Stomach (tissue), 19 donors: ENCODE measurements at places on chromosomes 2 and 18.

GRCh38 chr2:45173513-45173912 lies 164.3 kb upstream of the SIX2 start:
- no peak for DNase-seq

GRCh38 chr2:220880623-220881596 lies 691.2 kb downstream of the EPHA4 start:
- no peak for DNase-seq

GRCh38 chr2:157875641-157876065 lies 477 bp downstream of the ACVR1 start:
- peak; percentile 85 for DNase-seq

GRCh38 chr18:26429535-26430226 lies 118.7 kb downstream of the KCTD1 start:
- peak; percentile 53 for DNase-seq

DNA sequence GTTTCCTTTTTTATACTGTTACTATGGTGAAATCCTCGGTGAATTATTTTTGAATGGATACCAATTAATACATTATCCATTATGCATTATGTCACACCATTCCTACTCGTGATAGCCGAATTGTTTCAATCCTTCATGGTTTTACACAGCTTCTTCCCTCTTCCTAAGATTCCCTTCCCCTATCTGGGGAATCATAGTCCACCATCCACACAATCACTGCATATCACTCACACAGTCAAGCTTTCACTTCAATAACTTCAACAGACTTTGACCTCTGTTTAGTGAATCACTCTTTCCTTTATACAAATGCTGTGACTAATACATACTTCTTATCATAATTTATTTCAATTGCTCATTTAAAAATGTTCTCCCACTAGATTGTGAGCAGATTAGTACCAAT lies 1108.1 kb upstream of the LRRTM1 start:
- DNase-seq = no peak

GRCh38 chr2:59236723-59237122 lies 995.6 kb upstream of the FANCL start:
- no peak for DNase-seq

GRCh38 chr2:152234277-152234676 lies 58.7 kb upstream of the STAM2 start:
- no peak for DNase-seq

DNA sequence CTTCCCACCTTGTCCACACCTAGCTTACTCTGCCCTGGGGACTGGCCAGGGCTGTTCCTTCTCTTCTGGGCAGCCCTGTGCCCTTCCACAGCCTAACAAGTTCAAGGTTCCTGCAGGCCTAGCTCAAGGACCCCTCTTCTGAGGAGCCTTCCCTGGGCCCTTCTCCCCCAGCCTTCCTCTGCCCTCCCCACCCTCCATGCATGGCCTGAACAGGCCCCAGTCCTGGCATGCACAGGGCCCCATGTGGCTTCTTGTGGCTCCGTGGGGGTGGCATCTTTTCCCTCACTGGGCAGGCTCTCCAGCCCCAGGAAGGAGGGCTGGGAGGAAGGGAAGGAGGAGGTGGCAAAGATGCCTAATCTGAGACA lies 162.9 kb downstream of the CELF4 start:
- DNase-seq = no peak

DNA sequence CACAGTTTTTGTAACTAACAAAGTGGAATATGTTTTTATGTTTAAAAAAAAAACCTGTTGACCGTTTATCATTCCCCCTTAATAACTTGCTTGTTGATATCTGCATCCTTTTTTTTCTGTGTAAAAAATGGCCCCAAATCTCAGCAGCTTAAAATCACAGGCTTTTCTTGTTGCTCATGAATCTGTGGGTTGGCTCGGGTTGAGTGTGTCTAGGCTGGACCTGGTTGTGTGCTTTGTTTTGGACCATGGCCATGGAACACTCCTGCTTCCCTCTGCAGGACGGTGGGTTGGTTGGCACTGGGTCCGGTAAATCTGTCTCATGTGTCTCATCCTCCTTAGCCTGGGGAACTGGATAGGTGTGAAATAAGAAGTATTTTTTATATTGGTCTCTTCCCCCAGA lies 139.0 kb upstream of the LINC00305 start:
- no peak for DNase-seq

GRCh38 chr18:6270771-6271216 lies 143.9 kb downstream of the L3MBTL4 start:
- DNase-seq = no peak

DNA sequence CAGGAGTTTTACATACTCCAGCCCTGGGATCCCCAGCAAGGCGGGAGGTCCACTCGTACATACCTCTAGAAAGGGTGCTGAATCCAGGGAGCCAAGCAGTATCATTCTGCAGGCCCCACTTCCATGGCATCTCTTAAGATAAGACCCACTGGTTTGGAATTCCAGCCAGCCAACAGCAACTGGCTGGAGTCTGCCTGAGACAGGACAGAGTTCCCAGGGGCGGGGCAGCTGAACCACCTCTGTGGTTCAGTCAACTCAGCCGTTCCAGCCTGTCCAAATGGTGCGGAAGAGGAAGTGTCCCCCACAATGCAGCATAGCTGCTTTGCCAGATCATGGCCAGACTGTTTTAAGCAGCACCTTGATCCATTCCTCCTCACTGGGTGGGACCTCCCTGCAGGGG lies 33.2 kb downstream of the ZNF892 start:
- no peak for DNase-seq

- peak; percentile 60 for DNase-seq
These were observed 22.8 kb upstream of the DGKD start for GRCh38 chr2:233331536-233331935.

- DNase-seq = no peak
These were observed 198.1 kb upstream of the SH3BP4 start for GRCh38 chr2:234753701-234754100.

GRCh38 chr18:77267969-77268368 lies 18.3 kb downstream of the GALR1 start:
- DNase-seq = no peak

DNA sequence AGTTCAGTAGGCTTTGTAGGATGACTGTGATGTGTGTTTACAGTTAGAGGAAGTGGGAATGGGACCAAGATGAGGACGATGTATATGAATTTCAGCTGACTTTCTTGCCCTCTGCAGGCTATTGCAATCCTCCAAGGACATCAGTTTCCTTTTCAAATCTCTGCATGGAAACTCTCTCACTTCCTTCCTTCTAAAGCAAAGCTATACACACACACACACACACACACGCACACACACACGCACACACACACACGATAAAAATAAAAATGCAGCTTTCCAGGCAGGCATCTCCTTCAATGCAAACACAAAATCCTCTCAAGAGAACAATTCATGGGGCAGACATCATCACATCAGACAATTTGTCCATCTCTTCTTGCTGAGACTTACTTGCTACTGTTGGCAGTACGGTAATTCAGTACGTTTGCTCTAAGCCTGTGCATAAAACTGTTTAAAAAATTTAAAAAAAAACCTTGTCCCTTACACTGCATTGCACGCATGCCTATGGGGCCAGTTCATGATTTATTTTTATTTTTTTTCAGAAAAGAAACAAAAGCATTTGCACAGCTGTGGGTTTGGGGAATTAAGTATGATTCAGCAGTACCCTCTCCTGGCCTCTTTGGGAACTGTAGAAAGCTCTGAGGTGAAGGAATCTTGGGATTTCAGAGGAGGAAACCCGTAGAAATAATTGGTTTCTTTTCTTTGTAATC lies 27.1 kb upstream of the ICOS start:
- DNase-seq = no peak
